ENCODE measurements at places on chromosomes 6 and 20. TPM values are rescaled to one million over a fixed set of nuclear protein-coding genes. Genes with fewer than 3 reads are reported as not detected.

Gene NMBR
- total RNA-seq, result 0.74 TPM

Gene OR12D3
- total RNA-seq, result not detected

Gene SNRNP48
- total RNA-seq, result 20.1 TPM

Gene HLA-DPA1
- total RNA-seq, result 1.8 TPM

Gene DEFB119
- not detected for total RNA-seq

Gene ECT2L
- total RNA-seq, result not detected

Gene IL17F
- not detected for total RNA-seq

Gene PRPH2
- total RNA-seq, result not detected

Gene RTF2
- total RNA-seq, result 62.6 TPM

Gene NKX2-2
- 15.5 TPM for total RNA-seq

Gene FUT9
- 1.5 TPM for total RNA-seq

Gene OPRL1
- 1.5 TPM for total RNA-seq

Gene RBM24
- total RNA-seq, result 1.5 TPM

Gene CST11
- not detected for total RNA-seq

Gene SCGN
- total RNA-seq, result 97.2 TPM

Gene CCDC167
- total RNA-seq, result 44.1 TPM

Gene ADGRF5
- total RNA-seq, result 0.04 TPM

Gene MDC1
- total RNA-seq, result 67.6 TPM

Gene MATN4
- not detected for total RNA-seq

Gene MICB
- 0.95 TPM for total RNA-seq

Gene GPLD1
- total RNA-seq, result 7.4 TPM

Gene TMEM200A
- total RNA-seq, result 13.6 TPM

Gene PRL
- total RNA-seq, result not detected

Gene GGT7
- total RNA-seq, result 59.1 TPM

Gene EXOC2
- 24.4 TPM for total RNA-seq

Gene PET117
- 18.5 TPM for total RNA-seq

Gene FBXO5
- total RNA-seq, result 21.8 TPM

Gene FABP7
- 6.8 TPM for total RNA-seq

Gene SOBP
- 15.4 TPM for total RNA-seq

Gene IL17A
- total RNA-seq, result not detected

Gene GGTLC1
- total RNA-seq, result not detected

Gene ELOVL2
- total RNA-seq, result 6.0 TPM

Gene AP5S1
- 13.2 TPM for total RNA-seq

Gene CRISP3
- total RNA-seq, result not detected

Gene PPIL6
- 7.9 TPM for total RNA-seq

Gene VGLL2
- not detected for total RNA-seq

Gene LY6G6F
- not detected for total RNA-seq

Gene SDCBP2
- 2.3 TPM for total RNA-seq

Gene PSORS1C1
- total RNA-seq, result not detected

Gene RGS17
- 2.6 TPM for total RNA-seq

Gene HLA-DMB
- 1.8 TPM for total RNA-seq

Gene SIGLEC1
- total RNA-seq, result not detected

Gene POU5F1
- 0.49 TPM for total RNA-seq

Measured in progenitor cell of endocrine pancreas (in vitro differentiated cells).